Fibroblast of mammary gland (primary cell): ENCODE measurements at places on chromosomes 2 and 18.

DNA sequence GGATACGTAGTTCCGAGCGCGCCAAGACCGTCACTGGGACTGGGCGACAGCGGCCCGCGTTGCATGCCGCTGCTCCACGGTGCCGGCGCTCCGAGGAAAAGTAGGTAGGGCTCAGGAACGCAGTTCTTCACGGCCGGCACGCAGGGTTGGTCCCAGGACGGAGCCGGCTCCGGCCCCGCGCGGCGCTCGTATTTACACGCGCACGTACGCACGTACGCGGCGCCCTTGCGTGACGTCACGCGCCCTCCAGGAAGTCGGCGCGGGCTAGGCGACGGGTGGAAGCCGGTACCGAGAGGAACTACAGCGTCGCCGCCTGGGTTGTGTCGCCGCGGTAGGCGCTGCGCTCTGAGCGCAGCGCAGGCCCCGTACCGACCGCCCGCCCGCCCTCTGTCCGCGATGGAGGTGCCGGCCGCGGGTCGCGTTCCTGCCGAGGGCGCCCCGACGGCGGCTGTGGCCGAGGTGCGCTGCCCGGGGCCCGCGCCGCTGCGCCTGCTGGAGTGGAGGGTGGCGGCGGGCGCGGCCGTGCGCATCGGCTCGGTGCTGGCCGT is at the start of gene CTDP1:
CTDP1 (plus strand) TSS at position 252 of the 548 bp plus-strand sequence; CDS start at position 397, 145 bp downstream.
- DNase-seq, result peak; percentile 89

DNA sequence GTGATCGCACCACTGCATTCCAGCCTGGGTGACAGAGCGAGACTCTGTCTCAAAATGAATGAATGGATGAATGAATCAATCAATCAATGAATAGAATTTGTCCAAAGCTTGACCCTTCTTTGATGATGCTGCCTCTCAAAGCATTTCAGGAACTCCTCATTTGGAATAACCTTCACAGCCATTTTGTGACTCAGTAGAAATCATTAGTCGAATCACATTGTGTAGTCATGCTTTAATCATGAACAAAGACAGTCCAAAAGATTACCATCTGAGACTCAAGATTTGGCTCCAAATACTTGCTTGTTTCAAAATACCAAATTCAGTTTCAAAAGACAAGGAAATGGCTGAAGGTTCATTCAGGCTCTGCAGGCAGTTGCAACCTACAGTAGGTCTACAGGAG is 83.1 kb downstream of the VWA3B start:
- DNase-seq, result peak; percentile 3

DNA sequence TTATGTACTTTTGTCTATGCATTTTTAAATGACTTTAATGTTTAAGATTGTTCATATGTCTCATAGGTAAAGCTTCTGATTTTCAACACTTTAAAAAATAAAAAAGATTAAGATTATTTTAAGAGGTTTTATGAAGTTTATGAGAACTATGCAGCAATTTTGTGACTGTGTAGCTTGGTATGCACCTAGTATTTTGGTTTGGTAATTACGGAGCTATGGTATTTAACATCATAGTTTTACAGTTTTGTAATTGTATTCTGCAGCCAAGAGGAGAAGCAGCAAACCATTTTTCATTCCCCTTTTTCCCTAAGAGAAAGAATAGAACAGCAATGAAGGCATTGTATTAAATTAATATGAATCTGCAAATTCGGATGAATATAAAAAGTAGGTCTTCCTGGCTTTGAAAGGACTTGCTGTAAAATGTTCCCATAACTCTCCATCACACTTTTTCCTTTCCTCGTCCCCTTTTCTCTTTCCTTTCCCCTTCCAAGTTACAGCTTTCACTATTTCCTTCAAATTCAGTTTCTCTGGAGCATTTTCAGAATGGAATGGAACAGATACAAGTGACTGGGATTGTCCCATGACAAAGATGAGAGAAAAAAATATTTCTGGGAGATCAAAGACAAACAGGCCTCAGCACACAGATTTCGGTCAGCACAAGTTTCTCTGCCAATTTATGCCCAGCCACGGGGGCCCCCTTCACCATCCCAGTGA is 26.1 kb upstream of the PIEZO2 start:
- peak; percentile 43 for DNase-seq

DNA sequence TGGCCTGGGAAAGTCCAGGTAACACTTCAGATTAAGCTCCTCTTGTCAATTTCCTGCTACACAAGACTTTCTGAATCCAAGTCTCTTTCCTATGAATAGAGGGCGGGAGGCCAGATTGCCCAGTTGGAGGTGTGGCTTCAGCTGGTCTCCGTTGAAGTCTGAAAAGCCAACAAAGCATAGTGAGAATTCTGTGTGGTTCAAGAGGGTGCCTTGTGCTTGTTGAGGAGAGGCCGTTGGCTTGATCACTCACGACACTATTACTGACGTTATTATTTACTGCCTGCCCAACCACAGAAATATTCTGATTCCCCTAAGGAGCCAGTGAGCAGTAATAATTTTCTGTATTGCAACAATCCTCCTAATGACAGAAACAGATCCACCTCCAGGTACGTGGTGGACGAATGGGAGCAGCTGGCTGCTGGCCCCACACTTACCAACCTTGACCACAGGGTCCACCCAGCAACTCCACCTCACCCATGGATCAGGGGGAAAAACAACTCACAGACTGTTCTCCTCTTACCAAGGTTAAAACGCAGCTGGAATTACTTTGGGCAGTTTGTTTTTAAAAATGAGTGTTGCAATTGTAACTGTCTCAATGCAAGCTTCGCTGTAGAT is 21.9 kb downstream of the NRP2 start:
- peak; percentile 42 for DNase-seq

GRCh38 chr18:42784632-42785031 is 330.9 kb downstream of the RIT2 start:
- DNase-seq, result no peak

DNA sequence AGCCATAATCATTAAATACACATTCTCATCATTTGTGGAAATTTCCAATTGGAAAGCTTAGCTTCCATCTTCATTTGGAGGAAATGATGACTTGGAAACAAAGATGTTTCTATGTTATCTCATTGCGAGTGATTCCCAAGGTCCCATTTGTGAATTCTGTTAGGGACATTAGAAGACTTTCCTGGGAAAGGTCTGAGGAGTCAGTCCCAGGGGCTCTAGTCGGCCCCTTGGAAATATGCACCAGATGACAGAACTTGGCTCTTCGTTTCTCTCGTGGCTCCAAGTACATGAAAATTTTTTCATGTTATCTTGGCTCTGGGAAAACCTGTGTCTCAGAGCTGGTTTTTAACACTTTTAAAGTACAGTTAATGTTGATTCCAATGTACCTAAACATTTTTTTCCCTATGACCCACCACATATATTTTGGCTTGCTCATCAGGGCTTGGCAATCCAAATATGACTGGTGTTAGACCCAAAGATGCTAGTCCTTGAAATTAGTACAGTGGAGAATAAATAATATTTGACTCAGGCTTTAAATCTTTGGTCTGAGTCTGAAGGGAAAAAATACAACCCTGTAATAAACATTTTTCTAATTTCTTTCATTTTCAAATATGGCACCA is 15.4 kb upstream of the CAVIN2 start:
- peak; percentile 61 for DNase-seq

DNA sequence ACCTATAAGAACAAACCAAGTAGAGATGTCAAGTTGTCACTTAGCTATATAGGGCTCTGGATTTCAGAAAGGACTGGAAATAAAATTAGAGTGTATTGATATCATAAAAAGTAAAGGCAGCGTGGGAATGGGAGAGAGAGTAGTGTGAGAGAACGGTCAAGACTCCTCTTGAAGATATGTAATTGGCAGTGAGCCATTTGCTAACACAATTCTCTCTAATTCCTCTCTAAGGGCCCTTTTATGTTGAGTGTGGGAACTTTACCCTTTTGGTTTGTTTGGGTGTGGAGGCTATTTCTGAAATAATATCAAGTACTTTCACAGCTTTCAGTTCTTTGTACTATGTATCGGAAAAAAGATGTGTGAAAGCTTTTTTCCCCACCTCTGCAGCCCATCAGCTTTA is 196.8 kb downstream of the LRRTM4 start:
- no peak for DNase-seq

- no peak for DNase-seq
Observed at GRCh38 chr2:62110415-62111025, 85.4 kb upstream of the B3GNT2 start.

GRCh38 chr2:237120916-237121315 is 35.2 kb downstream of the COPS8 start:
- peak; percentile 33 for DNase-seq

DNA sequence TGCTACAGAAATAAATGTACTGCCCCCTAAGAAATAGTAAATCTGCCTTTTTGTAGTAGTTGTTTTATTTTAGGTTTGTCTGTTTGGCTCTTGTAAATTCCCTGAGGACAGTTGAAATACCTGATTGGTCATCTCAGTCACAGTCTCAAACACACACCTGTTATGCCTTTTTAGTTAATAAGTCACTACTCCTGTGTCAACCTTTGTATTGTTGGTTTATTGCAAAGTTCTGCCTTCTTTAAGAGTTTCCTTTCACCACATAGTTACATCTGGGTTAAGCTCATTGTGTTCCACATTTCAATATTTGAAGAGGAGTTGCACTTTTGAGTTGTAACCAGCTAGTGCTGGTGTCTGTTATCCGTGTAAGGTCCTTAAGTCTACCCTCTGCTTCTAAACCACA is 198.7 kb downstream of the CCDC85A start:
- no peak for DNase-seq

DNA sequence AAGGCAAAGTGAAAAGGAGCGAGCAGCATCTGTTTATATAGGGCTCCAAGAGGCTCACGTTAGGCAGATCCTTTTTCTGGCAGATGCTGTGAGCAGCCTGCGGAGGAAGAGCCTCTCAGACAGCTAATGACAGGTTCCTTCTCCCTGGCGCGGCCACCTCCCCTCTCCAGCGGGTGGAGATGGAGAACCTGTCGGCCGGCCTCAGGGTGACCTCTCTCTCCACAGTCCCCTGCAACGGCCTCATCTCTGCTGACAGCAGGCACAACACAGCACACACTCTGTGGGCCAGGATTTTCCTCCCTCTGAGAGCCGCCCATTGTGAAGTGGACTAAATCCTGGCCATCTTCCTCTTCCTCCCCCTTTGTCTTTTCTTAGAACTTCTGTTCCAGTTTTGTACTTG is 119.8 kb downstream of the PRKCE start:
- DNase-seq, result peak; percentile 30

- no peak for DNase-seq
Observed at GRCh38 chr18:32138332-32138982, 46.8 kb downstream of the RNF138 start.

DNA sequence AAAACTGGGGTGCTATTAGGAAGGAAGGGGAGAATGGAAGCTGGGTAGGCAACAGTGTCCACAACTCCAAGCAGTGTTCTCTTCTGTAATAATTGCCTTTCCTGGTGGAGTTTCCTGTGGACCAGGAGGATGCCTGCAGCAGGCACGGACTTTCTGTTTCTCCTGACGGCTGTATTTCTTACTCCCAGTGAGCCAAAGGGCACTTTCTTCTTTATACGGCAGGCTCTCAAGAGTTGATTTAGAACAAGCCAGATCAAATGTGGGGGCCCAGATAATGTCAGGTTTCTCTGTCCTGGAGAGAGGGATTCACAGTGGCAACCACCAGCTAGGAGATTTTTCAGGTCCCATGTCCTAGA is 13.0 kb upstream of the PROC start:
- DNase-seq, result no peak

GRCh38 chr2:195316486-195316885 is 340.5 kb upstream of the SLC39A10 start:
- no peak for DNase-seq

GRCh38 chr2:241309684-241310117 is 5.8 kb downstream of the HDLBP start:
- DNase-seq, result peak; percentile 68

GRCh38 chr18:73235921-73236320 is 368.1 kb upstream of the NETO1 start:
- peak; percentile 17 for DNase-seq

DNA sequence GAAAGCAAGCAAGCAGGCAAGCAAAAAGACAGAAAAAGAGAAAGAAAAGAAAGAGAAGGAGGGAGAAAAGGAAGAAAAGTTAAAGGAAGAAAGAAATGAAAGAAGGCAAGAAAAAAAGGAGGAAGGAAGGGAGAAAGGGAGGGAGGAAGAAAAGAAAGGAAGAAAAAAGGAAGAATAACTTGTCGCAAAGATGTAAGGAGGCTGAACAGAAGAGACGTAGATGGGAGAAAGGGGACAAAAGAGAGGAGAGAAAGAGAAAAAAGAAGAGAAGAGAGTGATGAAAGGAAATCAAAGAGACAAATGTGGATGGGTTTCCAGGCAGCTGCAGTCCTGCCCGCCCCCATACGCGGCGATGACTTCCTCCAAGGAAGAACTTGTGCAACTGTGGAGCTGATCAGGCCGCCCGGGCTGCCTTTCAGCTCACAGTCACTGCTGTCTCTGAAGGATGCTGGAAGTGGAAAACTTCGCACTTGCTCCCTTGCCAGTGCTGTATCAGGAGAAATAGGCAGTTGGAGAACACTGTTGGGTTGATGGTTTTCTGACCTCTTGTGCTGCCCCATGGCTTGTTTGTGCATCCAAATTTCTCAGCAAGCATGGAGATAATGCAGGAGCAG is 52.9 kb downstream of the TRIB2 start:
- DNase-seq, result peak; percentile 68

- DNase-seq, result peak; percentile 28
Observed at GRCh38 chr18:70335892-70336726, 47.3 kb downstream of the SOCS6 start.
